Calu3 (cell line): ENCODE measurements at places on chromosomes 6 and 20. TPM values are rescaled to one million over a fixed set of nuclear protein-coding genes. Genes with fewer than 3 reads are reported as not detected.

DNA sequence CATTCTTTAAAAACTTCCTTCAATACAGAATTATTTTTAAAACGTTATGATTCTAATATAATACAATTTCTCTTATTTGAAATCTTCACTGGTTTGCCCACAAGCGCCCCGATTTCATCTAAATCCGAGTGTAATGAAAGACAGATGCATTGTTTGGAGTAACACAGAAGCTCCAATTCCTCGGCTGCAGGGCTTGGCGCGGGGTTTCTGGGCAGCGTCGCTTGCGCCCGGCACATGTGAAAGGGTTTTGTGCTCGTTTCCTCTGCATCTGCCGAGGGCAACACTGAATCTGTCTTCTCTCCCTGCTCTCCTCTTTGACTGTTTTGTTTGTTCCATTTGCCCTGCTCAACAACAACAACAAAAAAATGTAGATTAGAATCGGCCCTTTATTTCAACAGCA lies 248.6 kb upstream of the QKI start:
- no peaks in the 10 kb centered on the region for H3K4me1 ChIP-seq
- no peak for DNase-seq

DNA sequence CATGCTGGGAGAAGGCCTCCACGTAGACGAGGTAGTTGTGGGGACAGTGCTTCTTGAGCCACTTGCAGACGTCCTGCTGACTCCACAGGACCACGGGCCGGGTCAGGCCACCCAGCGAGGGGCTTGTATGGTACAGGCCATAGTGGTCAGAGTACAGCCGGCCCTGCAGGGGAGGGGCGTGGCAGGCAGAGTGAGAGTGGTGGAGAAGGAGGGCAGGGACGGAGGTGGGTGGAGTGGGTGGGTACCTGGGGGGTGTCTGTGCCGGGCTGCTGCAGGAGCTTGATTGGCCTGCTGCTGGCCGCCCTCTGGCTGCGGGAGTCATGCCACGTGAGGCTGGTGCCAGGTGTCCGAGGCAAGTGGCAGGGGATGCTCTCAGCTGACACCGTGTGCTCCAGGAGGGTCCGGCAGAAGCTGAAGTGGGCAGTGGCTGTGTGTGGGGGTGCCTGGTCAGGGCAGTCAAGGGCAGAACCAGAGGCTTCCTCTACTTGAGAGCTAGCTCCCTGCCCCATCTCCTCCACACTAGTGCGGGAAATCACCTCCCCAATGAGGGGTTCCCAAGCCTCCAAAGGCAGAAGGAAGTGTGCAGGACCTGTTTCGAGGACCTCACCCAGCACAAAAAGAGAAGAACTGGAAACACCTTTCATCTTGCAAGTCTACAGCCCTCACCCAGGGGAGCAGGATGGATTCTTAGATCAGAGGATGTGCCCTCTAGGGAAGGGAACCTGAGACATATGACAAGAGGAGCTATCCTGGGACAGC lies 2.3 kb downstream of the SAMD10 start:
- peaks cover 77% of the 10 kb centered on the region for H3K36me3 ChIP-seq
- peak overlapping the region; percentile 81 for H3K4me3 ChIP-seq
- no peak for DNase-seq
- peak overlapping the region; percentile 13 for H3K27ac ChIP-seq

DNA sequence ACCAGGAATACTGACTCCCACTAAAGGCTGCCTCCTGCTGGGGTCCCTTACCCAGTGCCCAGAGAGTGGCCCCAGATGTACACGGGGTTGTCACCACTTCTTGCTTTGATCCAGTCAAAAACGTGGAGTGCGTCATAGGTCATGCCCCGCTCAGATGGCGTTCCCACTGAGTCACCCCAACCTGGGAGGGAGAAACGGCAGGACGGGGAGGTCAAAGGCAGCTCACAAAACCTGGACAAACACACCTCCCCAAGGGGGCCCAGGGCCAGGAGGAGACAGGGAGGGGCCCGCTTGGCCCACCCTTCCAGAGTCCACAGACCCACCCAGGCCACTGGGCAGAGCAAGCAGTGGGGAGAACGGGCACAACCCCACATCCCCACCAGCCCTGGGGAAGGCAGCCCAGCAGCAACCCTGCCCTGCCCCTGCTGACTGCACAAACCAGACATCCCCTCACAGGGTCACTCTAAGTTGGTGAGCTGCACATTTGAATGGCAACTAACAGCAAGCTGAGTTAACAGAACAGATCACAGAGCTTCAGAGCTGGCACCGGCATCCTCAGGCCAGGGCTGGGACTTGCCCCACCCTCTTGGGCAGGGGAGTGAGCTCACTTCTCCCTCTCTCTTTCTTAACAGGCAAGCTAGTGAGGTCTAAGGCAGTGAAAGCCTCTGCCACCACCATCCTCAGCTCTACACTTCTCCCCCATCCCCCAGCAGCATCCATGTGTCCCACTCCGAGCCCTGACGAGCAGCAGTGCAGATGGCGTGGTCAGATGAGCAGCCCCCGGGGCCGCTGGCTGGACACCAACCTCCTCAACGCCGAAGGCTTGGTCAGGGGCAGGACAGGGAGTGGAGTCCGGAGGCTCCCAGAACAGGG lies 61.7 kb downstream of the PYGB start:
- peak overlapping the region; percentile 60 for H3K27ac ChIP-seq
- H3K4me3 ChIP-seq, result peak overlapping the region; percentile 39
- peak; percentile 24 for DNase-seq
- H3K27me3 ChIP-seq, result no peaks in the 10 kb centered on the region

- no peak overlapping the region for H3K27ac ChIP-seq
- H3K4me3 ChIP-seq, result no peak overlapping the region
- H3K27me3 ChIP-seq, result no peaks in the 10 kb centered on the region
- DNase-seq, result no peak
- no peaks in the 10 kb centered on the region for H3K4me1 ChIP-seq
Measured at GRCh38 chr6:24566020-24566767, 71.4 kb downstream of the ALDH5A1 start.

The ZC2HC1B gene
- total RNA-seq, result not detected in 2 replicates

The TRAPPC3L gene
- total RNA-seq, result not detected in 2 replicates

DNA sequence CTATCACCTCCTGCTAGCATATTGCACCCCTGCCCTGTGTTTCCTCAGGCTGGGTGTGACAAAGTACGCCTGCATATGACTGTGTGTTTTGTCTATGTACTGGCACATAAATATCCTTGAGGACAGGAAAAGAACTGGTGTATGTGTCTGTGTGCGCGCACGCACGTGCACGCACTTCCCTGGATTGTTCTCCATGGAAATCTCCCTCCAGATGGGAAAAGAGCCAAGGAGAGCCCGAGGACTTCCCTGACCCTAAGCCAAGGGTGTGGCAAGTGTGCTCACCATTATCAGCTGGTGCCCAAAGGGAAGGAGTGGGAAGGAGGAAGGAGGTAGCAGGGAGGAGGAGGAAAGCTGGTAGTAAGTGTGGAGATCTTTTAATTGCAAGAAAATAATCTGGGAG lies 117.6 kb downstream of the HIVEP2 start:
- H3K27ac ChIP-seq, result no peak overlapping the region
- H3K4me3 ChIP-seq, result no peak overlapping the region
- DNase-seq, result no peak
- H3K4me1 ChIP-seq, result peaks cover 18% of the 10 kb centered on the region
- H3K36me3 ChIP-seq, result no peaks in the 10 kb centered on the region

GRCh38 chr20:44069203-44070011 lies 117.6 kb downstream of the JPH2 start:
- H3K36me3 ChIP-seq, result no peaks in the 10 kb centered on the region
- H3K27me3 ChIP-seq, result peaks cover 100% of the 10 kb centered on the region
- no peaks in the 10 kb centered on the region for H3K4me1 ChIP-seq

The NFATC2 gene
- total RNA-seq, result 14.2 and 15.8 TPM in 2 replicates

The SFTA2 gene
- total RNA-seq, result 184 and 246 TPM in 2 replicates

The CTCFL gene
- not detected in 2 replicates for total RNA-seq

The MCCD1 gene
- total RNA-seq, result not detected in 2 replicates

GRCh38 chr6:132820629-132821381 lies 6.4 kb downstream of the RPS12 start:
- H3K36me3 ChIP-seq, result peaks cover 64% of the 10 kb centered on the region
- no peak for DNase-seq
- H3K4me3 ChIP-seq, result no peak overlapping the region
- H3K4me1 ChIP-seq, result peaks cover 25% of the 10 kb centered on the region
- no peaks in the 10 kb centered on the region for H3K27me3 ChIP-seq

The ZSWIM1 gene
- 20.2 and 20.5 TPM in 2 replicates for total RNA-seq

DNA sequence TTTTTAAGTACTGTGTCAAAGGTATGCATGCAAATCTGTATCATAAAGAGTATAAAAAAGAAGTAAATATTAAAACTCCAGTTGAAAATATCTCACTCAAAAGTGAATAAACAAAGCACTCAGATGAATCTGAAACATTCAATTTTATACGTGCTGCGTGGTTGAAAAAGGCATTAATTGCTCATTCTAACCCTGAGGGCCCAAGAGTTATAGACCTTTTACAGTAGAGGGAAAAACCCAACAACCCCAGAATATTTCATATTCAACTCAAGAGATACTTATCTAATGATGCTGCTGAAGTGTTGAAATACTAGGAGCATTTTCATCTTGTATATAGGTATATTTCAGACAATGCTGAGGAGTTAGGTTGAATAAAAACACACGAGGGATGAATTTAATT lies 862.8 kb upstream of the CITED2 start:
- DNase-seq, result no peak
- H3K36me3 ChIP-seq, result no peaks in the 10 kb centered on the region
- no peaks in the 10 kb centered on the region for H3K4me1 ChIP-seq
- no peaks in the 10 kb centered on the region for H3K27me3 ChIP-seq
- no peak overlapping the region for H3K4me3 ChIP-seq

- DNase-seq, result peak; percentile 1
- no peaks in the 10 kb centered on the region for H3K4me1 ChIP-seq
- no peak overlapping the region for H3K4me3 ChIP-seq
- H3K27me3 ChIP-seq, result peaks cover 14% of the 10 kb centered on the region
- H3K27ac ChIP-seq, result no peak overlapping the region
- H3K36me3 ChIP-seq, result no peaks in the 10 kb centered on the region
Measured at GRCh38 chr20:25706793-25707192, 10.1 kb upstream of the ZNF337 start.

The KIF25 gene
- not detected in 2 replicates for total RNA-seq

The OPRM1 gene
- total RNA-seq, result not detected in 2 replicates

DNA sequence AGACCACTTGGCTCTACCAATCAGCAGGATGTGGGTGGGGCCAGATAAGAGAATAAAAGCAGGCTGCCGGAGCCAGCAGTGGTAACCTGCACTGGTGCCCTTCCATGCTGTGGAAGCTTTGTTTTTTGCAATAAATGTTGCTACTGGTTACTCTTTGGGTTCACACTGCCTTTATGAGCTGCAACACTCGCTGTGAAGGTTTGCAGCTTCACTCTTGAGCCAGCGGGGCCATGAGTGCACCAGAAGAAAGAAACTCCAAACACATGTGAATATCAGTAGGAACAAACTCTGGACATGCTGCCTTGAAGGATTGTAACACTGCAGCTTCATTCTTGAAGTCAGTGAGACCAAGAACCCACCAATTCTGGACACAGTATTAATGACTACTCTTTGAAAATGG lies 89.9 kb upstream of the MBOAT1 start:
- H3K27ac ChIP-seq, result no peak overlapping the region
- H3K4me3 ChIP-seq, result no peak overlapping the region
- DNase-seq, result no peak
- H3K27me3 ChIP-seq, result no peaks in the 10 kb centered on the region

GRCh38 chr6:165876588-165876987 lies 213.5 kb upstream of the PDE10A start:
- H3K27ac ChIP-seq, result no peak overlapping the region
- H3K4me3 ChIP-seq, result no peak overlapping the region
- H3K36me3 ChIP-seq, result no peaks in the 10 kb centered on the region
- H3K4me1 ChIP-seq, result no peaks in the 10 kb centered on the region

The ASIP gene
- total RNA-seq, result not detected in 2 replicates

GRCh38 chr6:15023448-15023847 lies 222.4 kb upstream of the JARID2 start:
- no peaks in the 10 kb centered on the region for H3K27me3 ChIP-seq
- H3K36me3 ChIP-seq, result no peaks in the 10 kb centered on the region
- no peaks in the 10 kb centered on the region for H3K4me1 ChIP-seq
- H3K27ac ChIP-seq, result no peak overlapping the region
- no peak overlapping the region for H3K4me3 ChIP-seq
- DNase-seq, result no peak

The LPA gene
- not detected in 2 replicates for total RNA-seq

DNA sequence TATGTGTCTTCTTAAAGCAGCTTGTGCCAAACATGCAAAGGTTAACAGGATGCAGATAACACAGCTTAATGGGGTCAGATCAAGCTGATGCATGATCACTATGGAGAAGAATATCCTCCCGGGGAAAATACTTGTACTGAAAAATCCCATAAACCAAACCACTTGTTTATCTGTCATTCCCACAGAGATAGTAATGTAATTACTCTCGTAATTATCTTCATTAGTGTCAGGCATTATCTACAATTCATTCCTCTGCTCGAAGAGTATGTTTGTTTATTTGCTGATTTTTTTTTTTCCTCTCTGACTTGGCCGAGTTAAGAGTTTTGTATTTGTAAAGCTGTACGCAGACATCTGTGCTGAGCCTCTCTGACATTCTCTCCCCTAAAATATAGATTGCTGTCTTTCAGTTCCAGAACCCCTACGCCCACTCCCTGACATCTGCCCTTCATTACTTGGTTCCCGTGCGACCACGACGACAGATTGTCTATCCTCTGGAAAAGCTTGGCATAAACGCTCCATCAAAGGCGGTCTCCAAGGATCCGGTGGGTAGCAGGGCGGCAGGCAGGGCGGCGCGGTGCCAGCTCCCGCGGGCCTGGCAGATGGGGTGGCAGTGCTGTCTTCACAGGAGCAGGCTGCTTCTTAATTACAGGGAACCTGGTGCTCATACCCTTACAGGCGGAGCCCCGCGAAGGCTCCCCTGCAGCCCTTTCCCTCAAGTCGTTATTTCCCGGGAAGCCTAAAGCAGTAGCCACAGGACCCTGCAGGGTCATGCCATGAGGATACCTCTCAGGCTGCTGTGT lies 147.2 kb downstream of the CFAP61 start:
- H3K27ac ChIP-seq, result no peak overlapping the region
- H3K27me3 ChIP-seq, result peaks cover 7% of the 10 kb centered on the region
- H3K4me1 ChIP-seq, result no peaks in the 10 kb centered on the region
- H3K4me3 ChIP-seq, result no peak overlapping the region
- no peak for DNase-seq

DNA sequence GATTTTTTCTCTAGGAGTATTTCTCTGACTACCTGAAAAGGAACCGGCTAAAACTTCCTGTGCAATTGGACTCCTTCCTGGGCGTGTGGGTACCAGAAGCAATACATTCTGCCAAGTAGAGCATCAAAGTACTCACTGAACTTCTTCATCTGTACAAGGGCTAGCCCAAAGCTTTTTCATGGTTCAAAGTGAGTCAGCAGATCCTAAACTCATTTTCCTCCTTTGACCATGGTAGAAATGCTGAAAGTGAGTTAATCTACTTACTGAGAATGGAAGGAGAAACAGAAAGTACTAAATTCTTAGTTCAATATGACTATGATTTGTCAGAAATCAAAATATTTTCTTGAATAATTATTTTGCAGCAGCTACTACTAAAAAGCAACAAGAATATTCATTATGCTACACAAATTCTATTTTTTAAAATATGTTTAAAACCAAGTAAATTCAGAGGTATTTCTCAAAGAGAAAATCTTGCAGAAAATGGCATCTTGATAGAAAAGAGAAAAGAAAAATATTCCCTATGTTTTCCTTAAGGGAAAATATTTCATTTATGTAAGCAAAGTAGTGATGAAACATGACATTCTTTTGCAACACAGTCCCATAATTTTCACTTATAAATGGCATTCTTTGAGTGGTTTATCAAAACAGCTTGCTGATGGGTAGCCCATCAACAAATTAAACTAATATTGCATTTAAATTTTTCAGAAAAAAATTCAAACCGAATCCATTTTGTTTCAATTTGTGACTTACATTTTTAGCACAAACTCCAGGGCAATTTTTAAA lies 3.7 kb upstream of the BEND6 start:
- peaks cover 21% of the 10 kb centered on the region for H3K36me3 ChIP-seq
- H3K27ac ChIP-seq, result no peak overlapping the region
- no peaks in the 10 kb centered on the region for H3K27me3 ChIP-seq
- no peak for DNase-seq
